ENCODE measurements at places on chromosomes 4 and X.

DNA sequence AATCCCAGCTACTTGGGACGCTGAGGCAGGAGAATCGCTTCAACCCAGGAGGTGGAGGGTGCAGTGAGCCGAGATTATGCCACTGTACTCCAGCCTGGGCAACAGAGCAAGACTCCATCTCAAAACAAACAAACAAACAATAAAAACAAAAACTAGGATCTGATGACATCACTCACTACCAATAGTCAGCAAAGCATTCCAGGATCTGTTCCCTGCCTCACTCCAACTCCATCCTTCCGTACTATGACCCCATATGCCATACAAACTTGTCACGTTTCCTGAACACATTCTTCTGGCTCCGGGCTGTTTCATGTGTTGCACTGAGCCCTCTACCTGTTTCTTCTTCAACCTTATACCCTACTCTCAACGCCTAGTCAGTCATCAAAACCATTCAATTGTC is 47.3 kb downstream of the RBM47 start:
- DNase-seq: no peak

GRCh38 chr4:54016504-54016903 is 47.9 kb downstream of the CHIC2 start:
- DNase-seq: peak; percentile 32

DNA sequence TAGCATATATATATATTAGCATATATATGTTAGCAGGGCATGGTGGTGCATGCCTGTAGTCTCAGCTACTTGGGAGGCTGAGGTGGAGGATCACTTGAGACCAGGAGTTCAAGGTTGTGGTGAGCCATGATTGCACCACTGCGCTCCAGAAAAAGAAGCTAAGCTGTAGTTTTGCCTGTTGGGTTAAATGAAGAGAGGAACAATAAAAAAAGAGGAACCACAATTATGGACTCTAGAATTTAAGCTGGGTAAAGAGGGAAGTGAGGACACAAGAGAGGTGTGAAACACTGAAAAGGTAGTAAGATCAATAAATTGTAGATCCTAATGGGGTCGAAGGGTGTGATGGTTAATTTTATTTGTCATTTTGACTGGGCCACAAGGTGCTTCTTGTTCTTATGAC is 40.5 kb upstream of the HSD17B10 start:
- no peak for DNase-seq

DNA sequence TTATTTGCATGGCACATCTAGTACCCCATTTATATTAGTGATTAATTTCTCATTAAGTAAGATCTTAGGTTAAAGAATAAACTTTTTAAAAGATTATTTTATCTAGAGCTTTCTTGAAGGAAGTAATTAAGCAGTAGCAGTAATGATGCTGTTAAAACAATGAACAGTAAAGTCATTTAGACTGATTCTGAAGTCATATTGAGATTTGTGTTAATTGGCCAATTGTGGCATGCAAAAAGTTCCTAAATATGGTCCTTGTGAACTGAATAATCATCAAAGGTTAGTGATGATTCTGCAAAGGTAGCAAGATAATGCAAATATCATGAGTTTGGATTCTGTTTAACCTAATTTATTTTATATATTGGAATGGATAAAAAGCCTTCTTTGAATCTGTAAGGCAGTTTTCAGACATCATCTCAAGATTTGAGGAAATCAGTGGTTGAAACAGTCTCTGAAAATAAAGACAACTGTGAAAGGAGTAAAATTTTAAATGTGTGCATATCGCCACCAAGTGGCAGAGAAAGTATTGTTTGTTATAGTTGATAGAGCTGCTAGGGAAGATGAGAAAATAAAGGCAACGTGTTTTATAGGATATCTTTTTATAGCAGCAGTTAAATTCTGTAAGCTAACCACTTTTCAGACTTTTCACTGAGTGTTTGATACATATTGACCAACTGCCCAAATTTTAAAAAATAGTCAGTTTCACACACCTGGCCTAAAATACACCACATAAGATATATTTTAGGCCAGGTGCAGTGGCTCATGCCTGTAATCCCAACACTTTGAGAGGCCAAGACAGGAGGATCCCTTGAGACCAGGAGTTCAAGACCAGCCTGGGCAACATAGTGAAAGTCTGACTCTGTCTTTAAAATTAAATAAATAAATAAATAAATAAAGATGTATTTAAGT is 79.6 kb downstream of the CCKAR start:
- no peak for DNase-seq

DNA sequence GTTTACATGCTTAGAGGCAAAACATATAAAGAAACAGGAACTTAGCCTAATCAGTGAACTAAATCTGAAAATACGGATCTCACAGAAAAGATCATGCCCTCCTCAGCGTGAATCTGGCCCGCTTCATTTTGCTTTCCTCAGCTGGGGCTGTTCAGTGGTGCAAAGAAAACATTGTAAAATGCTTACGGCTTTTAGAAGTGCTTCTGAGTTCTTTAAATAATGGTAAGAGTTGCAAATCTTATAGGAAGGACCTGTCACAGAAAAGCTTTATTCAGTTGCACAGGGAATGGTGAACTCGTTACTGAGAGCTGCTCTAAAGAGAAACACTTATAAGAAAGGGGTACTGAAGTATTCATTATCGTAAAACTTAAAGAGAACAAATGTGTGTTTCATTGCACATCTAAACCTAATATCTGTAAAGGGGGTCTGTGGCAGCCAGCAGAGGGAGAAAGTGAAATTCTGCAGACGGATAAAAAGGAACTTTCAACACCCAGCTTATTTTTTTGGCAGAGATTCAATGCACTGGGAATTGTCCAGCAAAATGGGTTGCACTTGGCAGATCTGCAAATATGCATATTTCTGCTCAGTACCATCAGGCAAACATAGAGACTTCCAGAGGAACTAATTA is 139.2 kb upstream of the ANK2 start:
- DNase-seq: peak; percentile 11

- DNase-seq: no peak
These were observed 223.1 kb downstream of the KDR start for GRCh38 chr4:54902271-54902670.

GRCh38 chrX:118855681-118856310 is 32.2 kb downstream of the ZCCHC12 start:
- DNase-seq: no peak

DNA sequence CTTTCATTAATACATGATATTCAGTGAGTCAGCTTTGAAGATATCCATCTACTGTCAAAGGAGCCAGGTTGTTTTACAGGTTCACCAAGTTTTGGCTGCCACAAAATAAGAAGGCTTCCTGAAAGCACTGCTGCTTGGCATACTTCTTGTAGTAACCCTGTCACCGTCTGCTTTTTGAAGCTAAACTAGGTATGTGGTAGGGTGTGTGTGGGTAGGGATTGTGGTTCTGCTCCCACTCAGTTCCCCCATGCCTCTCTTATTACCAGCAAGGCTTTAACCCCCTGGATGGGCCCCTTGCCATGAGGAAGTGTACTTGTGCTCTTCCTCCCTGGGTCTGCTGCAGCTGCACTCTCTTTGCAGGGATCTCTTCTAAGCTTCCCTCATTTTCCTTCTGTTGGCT is 191.2 kb downstream of the BANK1 start:
- no peak for DNase-seq

- DNase-seq: no peak
These were observed 115.6 kb upstream of the DIAPH2 start for GRCh38 chrX:96569034-96569433.

- no peak for DNase-seq
These were observed 1718.9 kb downstream of the C4orf33 start for GRCh38 chr4:130814896-130815295.
